ENCODE measurements at places on chromosomes 3 and 15. TPM values are rescaled to one million over a fixed set of nuclear protein-coding genes. Genes with fewer than 3 reads are reported as not detected.

Gene NISCH
- 94.5 TPM for total RNA-seq

DNA sequence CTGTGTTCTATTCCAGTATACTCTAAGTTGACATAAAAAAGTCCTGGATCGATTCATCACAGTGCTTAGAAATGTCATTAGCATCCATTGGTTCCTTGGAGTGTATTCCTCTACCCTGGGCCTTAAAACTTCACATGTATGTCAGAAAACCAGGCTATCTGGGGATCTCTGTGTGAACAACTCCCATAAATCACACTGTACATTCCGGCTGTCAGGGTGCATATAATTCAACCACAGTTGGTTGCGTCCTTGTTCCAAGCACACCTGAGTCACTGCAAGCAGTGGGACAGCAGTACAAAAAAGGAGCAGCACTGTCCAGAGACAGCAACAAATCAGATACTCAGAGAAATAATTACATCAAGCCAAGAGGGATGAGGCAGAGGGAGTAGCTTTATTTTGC is 52.4 kb downstream of the PDZRN3 start:
- H3K4me3 ChIP-seq, result no peak overlapping the region
- no peak overlapping the region for H3K27ac ChIP-seq
- peaks cover 25% of the 10 kb centered on the region for H3K27me3 ChIP-seq
- H3K4me1 ChIP-seq, result no peaks in the 10 kb centered on the region

- H3K27ac ChIP-seq, result no peak overlapping the region
- DNase-seq, result no peak
- H3K27me3 ChIP-seq, result peaks cover 24% of the 10 kb centered on the region
- no peak overlapping the region for H3K4me3 ChIP-seq
These were observed 8.9 kb upstream of the POLR2M start for GRCh38 chr15:57697588-57697987.

GRCh38 chr15:66829551-66830121 is 127.6 kb downstream of the SMAD6 start:
- H3K27ac ChIP-seq, result no peak overlapping the region
- no peaks in the 10 kb centered on the region for H3K4me1 ChIP-seq
- no peak overlapping the region for H3K4me3 ChIP-seq
- peaks cover 4% of the 10 kb centered on the region for H3K27me3 ChIP-seq

DNA sequence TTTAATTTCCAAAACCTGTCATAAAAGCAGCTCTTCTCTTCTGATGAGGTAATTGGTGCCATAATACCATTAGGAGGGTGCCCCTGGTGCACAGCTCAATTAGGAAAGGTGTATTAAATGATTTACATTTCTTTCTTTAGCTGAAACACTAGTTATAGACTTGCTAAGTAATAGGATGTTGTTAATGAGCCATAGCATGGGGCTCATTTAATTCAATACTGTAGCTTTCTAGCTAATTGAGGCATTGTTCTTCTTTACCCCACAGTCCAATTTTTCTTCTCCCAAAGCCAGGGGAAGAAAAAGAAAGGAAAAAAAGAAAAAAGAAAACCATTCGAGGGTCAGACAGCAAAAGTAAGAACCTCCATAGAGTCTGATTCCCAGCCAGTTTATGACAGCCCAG is 164.0 kb upstream of the HES1 start:
- H3K4me3 ChIP-seq, result no peak overlapping the region
- H3K27me3 ChIP-seq, result peaks cover 36% of the 10 kb centered on the region
- H3K4me1 ChIP-seq, result peaks cover 22% of the 10 kb centered on the region
- no peak overlapping the region for H3K27ac ChIP-seq
